ENCODE measurements at places on chromosomes 6 and 20.

DNA sequence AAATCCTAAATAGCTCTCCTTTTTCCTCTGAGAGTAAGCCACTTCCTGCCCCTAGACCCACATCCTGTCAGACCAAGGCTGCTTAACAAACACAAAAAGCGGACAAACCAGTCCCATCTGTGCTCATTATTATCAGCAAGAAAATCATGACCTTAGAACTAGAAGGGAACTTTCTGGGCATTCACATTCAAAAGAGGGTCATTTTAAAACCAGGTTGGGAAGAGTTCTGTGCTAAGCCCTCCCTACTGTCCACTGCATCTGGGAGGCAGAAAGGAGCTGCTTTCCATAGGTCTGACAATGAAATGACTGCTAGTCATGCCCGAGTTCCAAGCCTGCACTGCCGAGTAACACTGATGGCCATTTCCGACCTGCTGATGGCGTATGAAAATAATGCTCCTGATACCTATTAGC is 15.4 kb downstream of the EZR start:
- DNase-seq, result peak; percentile 63

DNA sequence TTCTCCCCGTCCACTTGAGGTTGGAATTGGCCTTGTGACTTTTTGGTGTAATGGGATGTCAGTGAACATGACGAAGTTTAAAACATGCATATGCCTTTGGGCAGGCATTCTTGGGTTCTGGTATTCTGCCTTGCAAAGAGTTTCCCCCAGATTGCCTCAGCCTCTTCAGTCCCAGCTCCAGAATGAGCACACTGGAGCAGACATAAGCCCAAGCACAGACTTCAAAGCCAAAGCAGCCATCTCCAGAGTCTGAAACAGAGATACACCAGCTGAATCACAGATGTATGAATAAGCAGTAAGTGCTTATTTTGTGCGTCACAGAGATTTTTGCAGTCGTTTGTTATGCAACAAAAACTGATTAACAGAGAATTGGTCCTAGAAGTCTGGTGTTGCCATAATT is 546.0 kb downstream of the FRK start:
- peak; percentile 19 for DNase-seq

DNA sequence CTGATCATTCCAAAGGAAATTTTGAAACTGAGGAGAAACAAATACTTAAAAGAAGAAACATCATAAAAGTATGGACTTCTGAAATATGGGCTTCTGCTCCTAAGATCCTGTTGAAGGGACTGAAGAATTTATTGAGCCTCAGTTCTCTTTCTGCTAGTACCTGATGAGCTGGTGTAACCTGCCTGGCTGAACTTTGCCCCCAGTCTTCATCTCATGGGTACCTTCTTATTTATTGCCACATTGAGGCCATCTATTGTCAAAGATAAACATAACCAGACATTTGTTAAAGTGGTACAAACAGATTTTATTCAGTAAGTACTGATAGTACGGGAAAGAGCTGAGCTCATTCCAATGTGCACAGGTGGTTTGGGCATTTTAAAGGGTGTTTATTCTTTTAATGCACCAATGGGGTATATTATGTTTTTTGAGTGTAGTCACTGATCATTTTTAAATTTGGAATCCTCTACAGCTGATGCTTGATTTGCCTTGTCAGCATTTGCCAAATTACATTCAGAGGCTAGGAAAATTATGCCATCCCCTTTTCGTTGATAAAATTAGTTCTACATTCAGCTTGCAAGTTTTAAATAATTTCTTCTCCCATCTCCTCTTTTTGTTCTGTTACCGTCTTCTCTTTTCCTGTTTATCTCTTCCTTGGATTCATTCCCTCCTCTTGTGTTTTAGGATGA is 118.2 kb downstream of the PRIM2 start:
- no peak for DNase-seq

- no peak for DNase-seq
These were observed 101.6 kb downstream of the LINC00237 start for GRCh38 chr20:21004386-21005076.

- DNase-seq, result peak; percentile 96
These were observed 35.0 kb upstream of the DSN1 start for GRCh38 chr20:36808317-36809257.

DNA sequence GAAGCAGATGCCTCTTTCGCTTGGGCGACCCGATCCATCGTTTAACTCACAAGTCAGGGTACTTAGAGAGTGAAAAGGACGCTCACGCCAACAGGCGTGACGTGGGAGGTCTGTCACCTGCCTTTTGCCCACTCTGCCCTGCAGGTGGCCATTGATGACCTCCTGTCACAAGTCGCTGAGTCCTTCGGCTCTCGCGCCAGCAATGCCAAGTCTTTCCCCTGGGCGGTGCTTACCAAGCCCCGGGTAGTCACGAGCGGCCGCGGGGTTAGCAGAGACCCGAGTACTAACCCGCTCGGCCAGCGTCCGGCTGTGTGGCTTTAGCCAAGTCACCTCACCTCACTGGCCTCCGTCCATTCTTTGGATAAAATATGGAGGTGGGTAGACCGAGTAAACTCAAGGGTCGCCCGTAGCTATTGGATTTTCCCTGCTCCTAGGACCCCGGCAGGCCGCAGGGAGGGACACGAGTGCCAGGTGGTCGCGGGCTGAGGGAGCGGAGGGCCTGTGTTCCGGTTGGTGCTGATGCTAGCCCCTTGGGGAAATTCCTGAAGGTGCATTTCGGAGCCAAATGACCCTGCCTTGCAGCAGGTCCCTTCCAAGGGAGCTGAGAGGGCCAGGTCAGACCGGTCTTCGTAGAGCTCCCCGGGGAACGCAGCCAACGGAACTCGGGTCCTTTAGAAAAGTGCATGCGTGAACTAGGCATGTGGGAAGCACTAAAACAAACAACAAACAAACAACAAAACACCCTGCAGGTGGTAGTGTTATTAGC is 668 bp downstream of the PKIB start:
- peak; percentile 42 for DNase-seq

GRCh38 chr20:63521602-63522001 is 1.0 kb downstream of the PPDPF start:
- DNase-seq, result no peak

DNA sequence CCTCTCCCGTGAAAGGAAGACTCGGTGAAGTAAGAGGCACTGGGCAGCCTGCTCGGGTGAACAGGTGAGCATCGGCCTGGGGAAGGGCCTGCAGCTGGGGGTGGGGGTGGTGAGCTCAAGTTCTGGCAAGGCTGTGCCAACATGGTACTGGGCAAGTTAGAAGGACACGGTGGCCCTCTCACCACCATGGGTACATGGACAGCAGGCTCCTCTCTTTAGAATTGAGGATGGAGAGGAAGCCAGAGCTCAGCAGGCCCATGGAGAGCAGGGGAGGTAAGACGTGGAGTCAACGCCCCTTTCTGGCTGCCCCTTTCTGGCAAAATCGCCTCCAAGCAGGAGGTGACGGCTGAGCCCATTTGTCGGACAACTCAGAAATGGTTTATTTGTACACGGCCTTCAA is 135.6 kb downstream of the ANKRD60 start:
- no peak for DNase-seq

- peak; percentile 53 for DNase-seq
These were observed 3.4 kb upstream of the ZNF217 start for GRCh38 chr20:53597030-53597482.

DNA sequence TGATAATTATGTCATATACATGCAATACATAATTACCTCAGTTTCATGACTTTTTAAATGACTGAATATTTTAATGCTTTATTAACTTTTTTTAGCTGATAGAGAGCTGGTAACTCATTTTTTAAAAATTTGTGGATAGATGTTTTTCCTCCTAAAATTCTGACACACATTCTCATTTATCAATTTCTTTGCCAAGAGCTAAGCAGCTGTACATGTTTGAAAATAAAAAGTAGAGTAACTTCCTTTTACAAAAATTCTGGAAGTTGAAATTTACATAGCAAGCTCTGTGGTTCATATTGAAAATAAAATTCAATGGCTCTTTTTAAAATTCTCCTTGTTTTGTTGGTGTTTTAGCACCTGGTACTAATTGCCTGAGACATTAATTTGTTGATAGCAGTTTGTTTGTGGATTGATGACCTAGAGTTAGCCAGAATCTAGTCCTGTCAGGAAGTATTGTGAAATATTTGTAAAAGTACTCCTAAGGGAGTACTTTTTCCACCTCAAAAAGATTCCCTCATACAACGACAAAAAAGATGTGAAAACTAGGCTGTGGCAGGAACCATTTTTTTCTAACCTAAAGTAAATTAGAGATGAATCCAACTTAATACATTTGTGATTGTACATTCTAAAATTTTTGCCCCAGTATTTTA is 621.8 kb downstream of the BCKDHB start:
- DNase-seq, result no peak

- peak; percentile 18 for DNase-seq
These were observed 611 bp downstream of the EPB41L2 start for GRCh38 chr6:131062241-131063027.

DNA sequence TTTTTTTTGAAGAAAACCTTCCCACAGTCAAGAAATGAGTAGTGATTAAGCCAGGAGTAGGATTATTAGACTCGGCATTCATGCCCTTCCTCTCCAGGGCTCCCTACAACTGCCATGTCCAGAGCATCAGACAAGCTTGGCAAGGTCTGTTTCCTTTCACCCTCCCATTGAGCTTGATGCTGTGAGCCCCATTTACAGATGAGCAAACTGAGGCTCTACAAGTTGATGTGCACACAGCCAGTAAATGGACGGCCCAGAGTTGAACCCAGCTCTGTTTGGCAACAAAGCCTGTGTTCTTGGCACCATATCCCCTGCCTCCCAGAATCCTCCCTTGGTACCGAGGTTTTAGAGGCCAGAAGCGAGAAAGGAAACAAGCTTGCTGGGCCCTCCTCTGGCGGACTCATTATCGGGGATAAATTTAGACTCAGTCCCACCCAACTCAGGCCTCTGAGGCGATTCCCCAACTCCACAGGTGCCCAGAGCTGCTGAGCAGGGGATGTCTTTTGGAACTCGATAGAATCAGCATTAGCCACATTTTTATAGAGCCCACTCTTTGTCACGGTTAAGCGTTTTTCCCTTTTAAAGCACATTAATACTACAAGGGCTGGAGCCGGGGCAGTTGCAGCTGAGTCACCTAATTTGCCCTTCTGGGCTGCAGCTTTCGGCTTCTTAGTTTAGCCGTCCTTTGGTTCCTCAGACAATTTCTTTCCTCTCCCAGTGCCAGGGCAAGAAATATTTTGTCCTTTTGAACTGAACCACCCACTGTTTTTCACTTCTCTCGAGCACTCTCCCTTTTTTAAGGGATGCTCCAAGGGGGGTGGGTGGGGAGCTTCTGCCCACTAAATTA is 23.0 kb upstream of the NFATC2 start:
- no peak for DNase-seq

GRCh38 chr6:80433010-80433672 is 326.7 kb downstream of the BCKDHB start:
- no peak for DNase-seq

DNA sequence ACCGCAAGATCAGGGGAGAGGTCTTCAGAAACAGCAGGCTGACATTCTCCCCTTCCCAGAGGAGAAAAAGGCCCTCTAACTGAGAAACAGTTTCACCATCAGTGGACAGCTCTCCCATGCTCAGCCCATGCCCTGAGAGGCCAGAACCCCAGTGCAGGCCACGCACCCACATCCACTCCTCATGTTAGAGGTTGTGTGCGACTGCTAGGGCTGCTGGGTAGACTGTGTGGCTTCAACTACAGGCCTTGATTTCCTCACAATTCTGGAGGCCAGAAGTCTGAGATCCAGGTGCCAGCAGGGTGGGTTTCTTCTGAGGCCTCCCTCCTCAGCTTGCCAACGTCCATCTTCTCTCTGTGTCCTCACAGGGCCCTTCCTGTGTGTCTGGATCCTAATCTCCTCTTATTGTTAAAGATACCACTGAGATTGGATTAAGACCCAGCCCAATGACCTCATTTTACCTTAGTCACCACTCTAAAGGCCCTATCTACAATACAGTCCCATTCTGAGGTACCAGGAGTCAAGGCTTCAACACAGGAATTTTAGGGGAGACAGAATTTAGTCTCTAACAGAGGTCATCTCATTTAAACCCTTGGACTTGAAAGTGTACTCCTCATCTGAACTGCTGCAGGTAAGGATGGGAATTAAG is 67.7 kb upstream of the CD93 start:
- DNase-seq, result peak; percentile 39

DNA sequence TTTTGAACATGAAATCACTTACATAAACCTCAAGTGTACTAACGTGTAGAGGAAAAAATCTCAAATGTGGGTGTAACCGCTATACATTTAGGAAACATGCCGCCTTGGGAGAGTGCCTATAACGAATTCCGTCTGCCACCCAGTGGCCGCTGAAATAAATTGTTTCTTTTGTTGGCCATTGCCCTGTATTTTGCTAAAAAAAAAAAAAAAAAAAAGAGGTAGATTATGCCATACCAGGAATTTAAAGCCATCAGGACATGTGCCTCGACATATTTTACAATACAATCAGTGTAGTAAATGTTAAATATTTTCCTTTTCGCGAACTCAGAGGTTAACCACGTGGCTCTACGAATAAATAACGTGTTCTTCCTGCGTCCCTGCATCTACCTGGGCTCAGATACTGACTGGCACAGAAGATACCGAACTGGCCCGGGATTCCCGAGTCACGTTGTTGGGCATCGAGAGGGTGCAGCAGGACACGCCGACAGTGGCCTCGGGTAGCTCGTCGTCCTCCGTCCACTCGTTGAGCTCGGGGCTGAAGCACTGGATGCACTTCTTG is 14.3 kb downstream of the KLHL31 start:
- peak; percentile 91 for DNase-seq

Measured in epithelial cell of esophagus (primary cell).